ENCODE measurements at places on chromosomes 2 and 18.

DNA sequence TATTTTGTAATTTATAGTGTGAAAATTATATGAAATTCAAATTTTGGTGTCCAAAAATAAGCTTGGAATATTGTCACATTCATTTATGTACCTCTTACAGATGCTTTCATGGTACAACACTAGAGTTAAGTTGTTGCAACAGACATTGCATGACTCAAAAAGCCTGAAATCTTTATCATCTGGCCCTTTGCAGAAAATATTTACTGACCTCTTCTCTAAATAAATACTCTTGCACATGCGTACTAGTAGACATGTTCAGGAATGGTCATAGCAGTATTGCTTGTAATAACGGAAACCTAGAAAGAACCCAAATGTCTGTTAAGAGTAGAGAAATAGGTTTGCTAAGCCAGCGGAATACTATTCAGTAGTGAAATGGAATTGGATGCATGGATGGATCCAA, 60.4 kb downstream of the GALNT1 start:
- no peak for DNase-seq

DNA sequence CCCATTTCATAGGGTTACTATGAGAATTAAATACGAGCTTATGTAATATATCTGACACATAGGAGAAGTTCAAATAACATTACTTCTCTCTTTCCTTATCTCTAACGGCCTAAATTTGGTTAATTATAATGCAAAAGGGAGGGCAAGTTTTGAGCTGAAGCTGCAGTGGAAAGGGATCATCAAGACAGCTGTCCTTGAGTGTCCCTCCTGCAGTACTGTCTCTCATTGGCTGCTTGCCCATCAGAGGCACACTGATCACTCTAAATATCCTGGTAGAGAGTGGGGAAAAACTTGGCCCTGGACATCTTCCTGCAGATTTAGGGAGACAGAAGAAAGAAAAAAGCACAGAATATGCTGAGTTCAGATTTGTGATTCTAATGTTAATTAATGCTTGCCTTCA, 186.0 kb downstream of the CAMKMT start:
- peak; percentile 58 for DNase-seq

DNA sequence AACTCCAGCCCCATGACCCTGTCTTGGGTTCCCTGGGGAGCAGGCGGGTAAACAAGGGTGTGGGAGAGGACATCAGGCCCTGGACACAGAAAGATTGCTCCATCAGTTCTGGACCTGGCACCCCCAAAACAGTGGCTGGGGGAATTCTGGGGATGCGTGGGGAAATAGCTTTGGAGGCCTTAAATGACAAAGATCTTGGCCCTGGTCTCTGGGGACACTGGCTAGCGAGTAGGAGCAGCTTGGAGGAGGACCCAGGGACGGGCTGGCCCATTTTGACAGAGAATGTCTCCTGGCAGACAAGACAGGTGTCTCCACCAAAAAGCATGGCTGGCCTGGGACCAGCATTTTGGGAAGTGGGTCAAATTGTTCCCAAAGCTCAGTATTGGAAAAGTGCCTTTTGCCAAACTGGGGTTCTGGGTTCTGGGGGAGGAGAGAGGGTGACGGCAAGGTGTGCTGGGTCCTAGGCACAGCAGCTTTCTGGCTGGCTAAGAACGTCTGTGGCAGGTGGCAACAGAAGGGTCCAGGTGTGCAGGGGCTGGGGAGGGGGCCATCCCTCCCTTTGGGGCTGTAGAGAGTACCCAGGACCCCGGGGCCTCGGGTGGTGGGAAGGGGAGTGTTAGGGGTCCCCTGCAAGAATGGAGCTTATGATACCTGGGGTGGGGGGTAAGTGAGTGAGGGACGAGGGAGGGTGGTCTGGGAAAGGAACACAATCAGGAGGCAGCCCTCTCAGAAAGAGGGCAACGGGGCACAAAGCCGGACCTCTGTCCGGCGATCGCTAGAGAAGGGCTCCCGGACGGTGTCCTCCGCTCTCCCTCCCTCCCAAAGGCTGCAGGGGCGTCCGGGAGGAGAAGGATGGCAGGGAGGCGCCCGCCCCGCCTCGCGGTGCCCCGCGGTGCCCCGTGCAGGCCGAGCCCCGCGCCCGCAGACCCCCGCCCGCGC, 556 bp downstream of the CYRIA start:
- DNase-seq = no peak

DNA sequence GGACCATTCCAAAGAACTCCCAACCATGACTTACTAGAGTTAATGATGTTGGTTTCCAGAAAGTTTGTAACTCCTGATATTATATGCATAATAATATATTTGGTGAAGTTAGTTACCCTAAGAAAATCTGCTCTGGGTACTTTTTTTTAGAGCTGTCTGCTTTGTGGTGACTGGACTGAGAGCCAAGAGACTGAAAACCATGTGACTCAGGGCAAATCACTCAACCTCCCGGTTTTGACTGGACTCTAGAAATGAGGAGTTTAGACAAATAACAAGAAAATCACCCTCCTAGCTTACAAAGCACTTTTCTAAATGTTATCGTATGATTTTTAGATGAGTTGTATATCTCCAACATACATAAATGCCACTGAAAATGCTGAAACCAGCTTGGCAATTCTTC, 138.3 kb upstream of the RND3 start:
- no peak for DNase-seq

DNA sequence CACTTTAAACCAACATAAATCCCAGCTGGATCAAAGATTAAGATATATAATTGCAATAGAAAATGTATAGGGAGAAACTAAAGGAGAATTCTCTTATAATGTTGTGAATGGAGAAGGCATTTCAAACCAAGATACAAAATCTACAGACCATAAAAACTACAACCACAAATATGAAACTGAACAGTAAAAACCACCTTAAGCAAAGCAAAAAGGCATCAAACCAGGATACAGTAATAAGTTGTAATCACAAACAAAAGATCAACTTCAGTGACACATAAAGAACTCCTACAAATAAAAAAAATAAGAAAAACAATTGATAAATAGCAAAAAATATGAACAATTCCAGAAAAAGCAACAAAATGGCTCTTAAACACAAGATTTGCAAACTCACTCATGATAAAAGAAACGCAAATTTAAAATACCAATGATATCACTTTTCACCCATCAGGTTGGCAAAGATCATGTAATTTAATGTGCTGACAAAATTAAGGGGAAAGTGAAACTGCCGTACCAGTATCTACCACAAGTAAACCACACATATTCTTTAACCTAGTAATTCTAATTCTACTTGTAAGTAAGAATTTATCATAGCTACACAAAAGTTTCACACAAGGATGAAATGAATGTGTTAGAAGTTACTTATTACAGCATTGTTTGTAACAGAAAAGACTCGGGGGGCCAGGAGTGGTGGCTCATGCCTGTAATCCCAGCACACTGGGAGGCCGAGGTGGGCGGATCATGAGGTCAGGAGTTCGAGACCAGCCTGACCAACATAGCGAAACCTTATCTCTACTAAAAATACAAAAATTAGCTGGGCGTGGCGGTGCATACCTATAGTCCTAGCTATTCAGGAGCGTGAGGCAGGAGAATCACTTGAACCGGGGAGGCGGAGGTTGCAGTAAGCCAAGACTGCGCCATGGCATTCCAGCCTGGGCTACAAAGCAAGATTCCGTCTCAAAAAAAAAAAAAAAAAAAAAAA, 101.9 kb downstream of the USP34 start:
- no peak for DNase-seq

- DNase-seq = peak; percentile 64
Observed at GRCh38 chr18:45557287-45557686, 58.0 kb upstream of the SLC14A2 start.

DNA sequence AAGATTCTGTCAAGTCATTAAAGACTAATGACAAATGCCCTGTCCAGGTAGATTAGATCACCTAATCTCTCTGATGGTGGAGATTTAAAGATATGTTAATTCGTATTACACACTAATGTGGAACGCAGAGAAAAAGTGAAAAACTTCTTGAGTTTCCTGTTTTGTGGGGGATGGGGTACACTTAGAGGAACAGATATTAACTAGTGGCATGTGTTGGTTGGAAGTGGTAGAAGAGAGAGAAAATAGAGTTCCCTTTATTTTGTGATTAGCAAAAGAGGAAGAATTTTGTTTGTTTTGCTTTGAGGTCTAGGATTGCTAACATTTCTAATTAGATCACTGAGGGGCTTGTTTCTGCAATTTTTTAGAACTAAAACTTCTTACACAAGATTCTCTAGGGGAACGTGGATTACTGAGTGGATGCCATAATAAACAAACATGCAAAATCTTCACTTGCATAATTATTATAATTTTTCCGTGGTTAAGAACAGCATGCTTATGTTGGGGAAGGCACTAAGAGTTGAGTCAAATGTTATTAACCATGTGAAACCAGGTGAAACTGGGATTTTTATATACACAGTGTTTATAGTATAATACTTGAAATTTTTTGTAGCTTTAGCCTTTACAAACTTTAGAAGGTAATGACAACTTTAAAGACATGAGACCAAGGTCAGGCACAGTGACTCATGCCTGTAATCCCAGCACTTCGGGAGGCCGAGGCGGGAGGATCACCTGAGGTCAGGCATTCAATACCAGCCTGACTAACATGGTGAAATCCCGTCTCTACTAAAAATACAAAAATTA, 97.4 kb upstream of the STK17B start:
- peak; percentile 55 for DNase-seq

DNA sequence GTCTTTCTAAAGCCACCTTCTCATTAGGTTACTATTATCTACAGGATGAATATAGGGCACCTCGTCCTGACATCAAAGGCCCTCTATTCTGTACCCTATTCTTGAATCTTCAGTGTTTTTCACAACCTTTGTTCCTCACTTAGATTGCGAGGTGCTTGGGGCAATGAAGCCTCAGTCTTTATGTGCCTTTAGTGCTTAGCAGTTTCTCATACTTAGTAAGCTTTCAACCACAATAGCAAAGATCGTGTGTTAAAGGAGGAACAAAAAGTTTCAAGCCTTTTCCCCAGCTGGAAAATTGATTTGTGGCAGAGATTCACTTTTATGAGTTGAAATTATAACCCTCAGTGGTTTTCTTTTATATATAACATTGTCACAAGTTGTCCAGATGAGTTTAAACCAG, 226.9 kb downstream of the MYO3B start:
- DNase-seq = no peak

- DNase-seq = no peak
Observed at GRCh38 chr2:224156436-224156835, 117.3 kb upstream of the SERPINE2 start.

GRCh38 chr2:70837980-70838925, 2.6 kb upstream of the CD207 start:
- no peak for DNase-seq

- no peak for DNase-seq
Observed at GRCh38 chr18:76338619-76339245, 156.3 kb downstream of the ZNF516 start.
